ENCODE measurements at places on chromosomes 12 and 14. TPM values are rescaled to one million over a fixed set of nuclear protein-coding genes. Genes with fewer than 3 reads are reported as not detected.

GRCh38 chr12:124044809-124045321 is 71.8 kb downstream of the ZNF664 start:
- H3K36me3 ChIP-seq = no peaks in the 10 kb centered on the region
- no peak overlapping the region for H3K4me3 ChIP-seq

CCDC196 gene
- total RNA-seq = not detected

CMKLR1 gene
- 3.0 TPM for total RNA-seq

DNA sequence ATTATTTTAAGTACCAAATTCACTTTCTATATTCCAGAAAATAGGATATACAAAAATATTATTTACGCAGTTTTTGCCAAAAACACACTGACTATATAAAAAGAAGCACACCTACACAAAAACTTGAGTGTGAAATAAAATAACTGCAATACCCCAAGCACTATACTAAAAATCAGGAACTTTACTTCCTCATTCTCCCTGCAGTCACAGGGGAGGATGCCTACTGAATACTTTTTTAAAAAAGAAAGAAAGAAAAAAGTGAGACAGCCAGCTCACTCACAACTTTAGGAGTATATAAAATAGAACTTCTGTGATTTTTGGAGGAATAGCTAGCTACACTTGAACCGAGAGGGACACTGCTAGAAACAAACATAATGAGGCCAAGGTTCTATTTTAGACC is 12.2 kb downstream of the RPS6KA5 start:
- no peak for DNase-seq
- H3K4me3 ChIP-seq = no peak overlapping the region
- no peaks in the 10 kb centered on the region for H3K36me3 ChIP-seq
- no peaks in the 10 kb centered on the region for H3K27me3 ChIP-seq
- no peak overlapping the region for H3K27ac ChIP-seq

DNA sequence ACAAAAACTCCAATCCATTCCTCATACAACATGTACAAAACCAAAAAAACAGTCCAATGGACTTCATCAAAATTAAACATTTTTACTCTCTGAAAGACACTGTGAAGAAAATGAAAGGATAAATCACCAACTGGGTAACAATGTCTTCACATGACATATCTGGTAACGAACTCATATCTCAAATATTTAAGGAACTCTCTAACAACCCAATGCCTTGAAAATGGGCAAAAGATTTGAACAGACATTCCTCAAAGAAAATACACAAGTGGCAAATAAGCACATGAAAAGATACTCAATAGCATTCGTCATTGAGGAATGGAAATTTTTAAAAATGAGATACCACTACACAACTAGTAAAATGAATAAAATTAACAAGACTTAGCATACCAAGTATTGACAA is 198.7 kb upstream of the RASSF8 start:
- H3K4me1 ChIP-seq = no peaks in the 10 kb centered on the region
- H3K27ac ChIP-seq = no peak overlapping the region
- DNase-seq = no peak
- no peaks in the 10 kb centered on the region for H3K27me3 ChIP-seq

- H3K4me3 ChIP-seq = no peak overlapping the region
- H3K4me1 ChIP-seq = no peaks in the 10 kb centered on the region
- DNase-seq = peak; percentile 47
- no peaks in the 10 kb centered on the region for H3K27me3 ChIP-seq
- no peaks in the 10 kb centered on the region for H3K36me3 ChIP-seq
These were observed 21.9 kb upstream of the FSCB start for GRCh38 chr14:44529026-44529425.

DNA sequence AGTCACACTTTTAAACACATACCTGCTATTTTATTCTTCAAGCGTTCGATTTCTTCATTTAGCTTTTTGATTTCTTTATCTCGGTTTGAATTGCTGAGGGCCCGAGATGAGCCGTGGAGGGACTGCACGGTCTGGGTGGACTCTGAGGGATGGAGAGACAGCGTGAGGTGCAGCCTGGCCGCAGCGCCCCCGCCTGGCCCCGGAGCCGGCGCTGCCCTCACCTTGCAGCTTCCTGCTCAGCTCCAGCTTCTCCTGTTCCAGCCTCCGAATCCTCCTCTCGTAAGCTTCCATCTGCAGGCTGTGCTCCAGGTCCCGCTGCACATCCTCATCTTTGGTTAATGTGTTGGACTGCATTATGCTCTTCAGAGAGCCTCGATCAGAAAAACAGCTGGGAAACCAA is 53.2 kb downstream of the AMN start:
- no peak overlapping the region for H3K4me3 ChIP-seq
- no peaks in the 10 kb centered on the region for H3K27me3 ChIP-seq
- no peak overlapping the region for H3K27ac ChIP-seq
- peak; percentile 69 for DNase-seq
- H3K4me1 ChIP-seq = no peaks in the 10 kb centered on the region

CCDC184 gene
- 1.2 TPM for total RNA-seq

RPGRIP1 gene
- 0.18 TPM for total RNA-seq

MUCL1 gene
- total RNA-seq = not detected

DNA sequence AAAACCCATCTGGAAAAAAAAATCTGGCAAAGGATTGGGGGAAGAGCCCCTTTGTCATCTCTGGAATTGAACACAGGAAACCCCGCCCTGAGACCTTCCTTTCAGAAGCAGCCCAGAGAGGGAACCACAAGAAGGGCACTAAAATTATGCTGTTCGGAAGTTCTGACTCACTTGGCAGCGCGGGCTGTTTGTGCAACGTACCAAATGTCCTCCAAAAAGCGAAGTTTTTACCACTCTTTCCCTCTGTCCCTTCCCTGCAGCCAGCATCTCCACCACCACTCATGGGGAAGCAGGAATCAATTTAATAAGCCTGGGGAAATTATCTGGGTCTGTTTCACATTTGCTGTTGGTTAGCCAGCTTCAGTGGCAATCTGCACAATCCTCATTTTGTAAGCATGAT is 3.2 kb upstream of the SYNE3 start:
- H3K4me3 ChIP-seq = no peak overlapping the region
- H3K36me3 ChIP-seq = no peaks in the 10 kb centered on the region
- H3K27me3 ChIP-seq = no peaks in the 10 kb centered on the region
- no peak overlapping the region for H3K27ac ChIP-seq
- peaks cover 33% of the 10 kb centered on the region for H3K4me1 ChIP-seq

DNA sequence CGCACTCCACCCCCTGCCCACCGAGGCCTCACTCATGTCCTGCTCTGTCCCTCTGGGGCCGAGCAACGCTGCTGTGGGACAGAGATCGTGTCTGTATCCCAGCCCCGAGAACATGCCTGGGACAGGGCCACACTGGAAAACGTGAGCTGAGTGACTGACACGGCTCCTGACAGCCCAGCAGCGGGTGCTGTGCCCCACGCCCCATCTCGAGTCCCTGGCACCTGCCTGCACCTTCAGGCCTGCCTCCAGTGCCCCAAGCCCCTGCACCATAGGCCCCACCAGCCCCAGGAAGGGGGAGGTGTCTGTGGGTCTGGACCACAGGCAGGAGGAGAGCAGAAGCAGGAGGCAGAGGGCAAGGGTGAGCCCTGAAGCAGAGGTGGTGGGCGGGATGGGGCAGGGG is 34.6 kb upstream of the UBC start:
- peaks cover 63% of the 10 kb centered on the region for H3K36me3 ChIP-seq
- peaks cover 7% of the 10 kb centered on the region for H3K4me1 ChIP-seq

GRCh38 chr12:7113389-7113871 is 4.4 kb upstream of the C1RL start:
- H3K4me1 ChIP-seq = peaks cover 26% of the 10 kb centered on the region
- no peak overlapping the region for H3K4me3 ChIP-seq

- H3K27ac ChIP-seq = peak overlapping the region; percentile 84
- H3K36me3 ChIP-seq = no peaks in the 10 kb centered on the region
- DNase-seq = no peak
- no peaks in the 10 kb centered on the region for H3K4me1 ChIP-seq
- H3K27me3 ChIP-seq = no peaks in the 10 kb centered on the region
- H3K4me3 ChIP-seq = peak overlapping the region; percentile 41
These were observed 4.5 kb downstream of the MYBPC1 start for GRCh38 chr12:101599311-101599710.

TSPAN19 gene
- total RNA-seq = 0.04 TPM

Measured in muscle of leg (tissue), 16 donors.